CD4-positive, alpha-beta memory T cell (primary cell): ENCODE measurements at places on chromosomes 7 and 10. TPM values are rescaled to one million over a fixed set of nuclear protein-coding genes. Genes with fewer than 3 reads are reported as not detected.

CDK13 gene
- 47.6 TPM for polyA plus RNA-seq

DNA sequence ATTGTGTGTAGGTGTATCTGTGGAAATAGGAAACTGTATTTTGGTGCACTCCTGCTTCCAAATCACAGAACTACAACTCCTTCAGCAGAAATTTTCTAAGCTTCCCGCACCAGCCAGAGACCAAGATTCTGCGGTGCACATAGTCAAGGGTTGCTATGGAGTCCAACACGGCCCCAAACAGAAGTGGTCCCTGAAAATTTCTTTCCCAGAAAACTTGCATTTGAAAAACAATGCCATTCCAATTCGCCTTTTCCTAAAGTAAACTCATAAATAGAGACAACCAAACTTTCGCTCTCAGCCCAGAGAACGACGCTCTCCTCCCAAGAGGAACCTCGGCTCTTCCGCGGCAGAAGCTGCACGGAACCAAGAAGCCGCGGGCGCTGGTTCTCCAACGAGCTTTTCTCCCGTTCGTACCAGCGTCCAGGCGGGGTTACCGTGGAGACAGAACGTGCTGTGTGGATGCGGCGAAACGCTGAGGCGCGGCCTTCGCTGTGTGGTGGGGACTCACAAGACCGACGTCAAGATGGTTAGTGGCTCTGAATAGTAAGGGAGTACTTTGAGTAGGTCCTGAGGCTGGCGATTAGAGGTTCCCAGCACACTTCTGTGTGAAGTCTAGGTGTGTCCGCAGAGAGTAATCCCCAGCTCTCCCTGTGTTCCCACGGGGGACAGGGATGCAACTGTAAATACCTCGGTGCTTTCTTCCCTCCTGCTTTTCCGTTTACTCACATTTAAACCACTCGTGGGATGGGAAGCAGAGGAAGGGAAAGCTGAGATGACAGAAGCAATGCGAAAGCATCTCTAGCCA, 24.0 kb upstream of the ZC3HAV1 start:
- peak; percentile 87 for DNase-seq
- no peaks in the 10 kb centered on the region for H3K36me3 ChIP-seq
- peak overlapping the region; percentile 56 for H3K27ac ChIP-seq

DNA sequence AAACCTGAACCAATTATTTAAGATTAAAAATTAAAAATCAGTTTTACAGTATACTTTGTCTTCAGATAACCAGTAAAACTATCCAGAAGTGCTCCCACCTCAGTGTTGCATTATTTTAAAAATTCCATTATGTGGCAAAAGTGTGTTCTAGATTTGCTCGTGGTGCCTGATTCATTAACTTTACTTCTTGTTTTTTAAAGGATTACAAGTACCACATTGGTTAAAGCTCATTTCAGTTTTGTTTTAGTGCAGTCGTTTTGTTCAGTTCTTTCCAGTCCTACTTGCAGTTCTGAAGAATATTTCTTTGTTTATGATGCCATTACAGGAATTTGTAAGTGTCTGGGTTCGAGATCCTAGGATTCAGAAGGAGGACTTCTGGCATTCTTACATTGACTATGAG, 69.0 kb downstream of the SNX10 start:
- no peaks in the 10 kb centered on the region for H3K27me3 ChIP-seq
- peaks cover 3% of the 10 kb centered on the region for H3K36me3 ChIP-seq
- no peak for DNase-seq
- H3K4me1 ChIP-seq = no peaks in the 10 kb centered on the region
- no peak overlapping the region for H3K4me3 ChIP-seq

GRCh38 chr10:65319493-65319892, 1606.3 kb upstream of the LRRTM3 start:
- H3K27me3 ChIP-seq = no peaks in the 10 kb centered on the region
- no peaks in the 10 kb centered on the region for H3K4me1 ChIP-seq
- DNase-seq = no peak
- no peak overlapping the region for H3K4me3 ChIP-seq
- H3K27ac ChIP-seq = no peak overlapping the region

SEC31B gene
- polyA plus RNA-seq = 0.76 TPM

- H3K27me3 ChIP-seq = no peaks in the 10 kb centered on the region
- H3K36me3 ChIP-seq = no peaks in the 10 kb centered on the region
- H3K4me1 ChIP-seq = no peaks in the 10 kb centered on the region
- DNase-seq = no peak
- H3K27ac ChIP-seq = no peak overlapping the region
These were observed 70.1 kb upstream of the TFEC start for GRCh38 chr7:116100626-116101025.

DNA sequence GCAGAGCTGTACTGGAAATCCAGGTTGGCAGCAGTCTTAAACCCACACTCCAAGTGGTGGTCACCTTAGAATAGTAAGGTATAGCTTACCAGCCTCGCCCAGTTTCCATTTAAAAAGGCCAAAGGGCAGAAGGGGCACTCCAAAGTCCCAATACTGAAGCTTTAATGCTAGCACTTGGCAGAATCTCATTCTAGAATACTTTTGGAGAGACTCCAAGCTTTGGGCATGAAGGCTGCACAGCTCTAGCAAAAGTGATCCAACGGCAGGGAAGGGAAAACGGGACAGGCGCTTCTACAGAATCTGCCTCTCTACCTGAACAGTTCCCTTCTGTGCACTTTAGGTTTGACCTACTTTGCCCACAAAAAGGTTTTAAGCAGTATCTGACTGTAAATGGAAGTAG, 19.7 kb downstream of the SMURF1 start:
- no peak overlapping the region for H3K4me3 ChIP-seq
- peaks cover 8% of the 10 kb centered on the region for H3K4me1 ChIP-seq
- no peak for DNase-seq
- no peak overlapping the region for H3K27ac ChIP-seq
- no peaks in the 10 kb centered on the region for H3K27me3 ChIP-seq
